ENCODE measurements at places on chromosomes 6 and 20.

- no peak for DNase-seq
These were observed 10.9 kb upstream of the SLC2A12 start for GRCh38 chr6:134063121-134063965.

DNA sequence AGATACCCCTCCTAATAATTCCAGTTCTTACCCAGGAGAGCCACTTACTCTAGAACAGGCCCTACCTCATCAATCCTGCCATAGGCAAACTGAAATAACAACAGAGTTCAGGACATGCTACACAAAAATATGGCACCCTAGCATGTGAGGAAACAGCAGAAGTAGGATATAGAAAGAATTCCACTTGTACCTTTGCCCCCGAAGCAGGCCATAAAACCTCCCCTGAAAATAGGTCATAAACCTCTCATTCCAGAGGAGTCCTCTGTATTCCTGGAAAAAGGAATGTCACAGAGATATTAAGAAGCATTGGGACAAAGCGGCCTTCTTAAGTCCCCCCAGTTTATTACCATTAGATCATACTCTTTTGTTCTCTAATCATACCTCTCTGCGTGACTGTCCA, 504.3 kb upstream of the MARCKS start:
- DNase-seq: no peak

DNA sequence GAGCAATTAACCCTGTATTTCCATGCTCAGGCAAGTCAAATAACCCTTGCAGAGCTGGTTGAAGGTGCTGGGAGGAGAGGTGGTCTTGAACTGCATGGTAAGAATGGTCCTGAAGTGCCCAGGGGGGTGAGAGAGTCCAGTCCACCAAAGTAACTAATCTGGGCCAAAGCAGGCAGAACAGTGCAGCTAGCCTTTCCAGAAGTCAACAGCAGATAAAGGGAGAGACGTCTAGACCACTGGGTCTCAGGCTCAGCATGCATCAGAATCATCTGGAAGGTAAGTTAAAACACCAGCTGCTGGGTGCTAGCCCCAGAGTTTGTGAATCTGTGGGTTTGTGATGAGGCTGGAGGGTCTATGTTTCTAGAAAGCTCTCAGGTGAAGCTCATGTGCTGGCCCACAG, 232.3 kb upstream of the ECI2 start:
- no peak for DNase-seq

DNA sequence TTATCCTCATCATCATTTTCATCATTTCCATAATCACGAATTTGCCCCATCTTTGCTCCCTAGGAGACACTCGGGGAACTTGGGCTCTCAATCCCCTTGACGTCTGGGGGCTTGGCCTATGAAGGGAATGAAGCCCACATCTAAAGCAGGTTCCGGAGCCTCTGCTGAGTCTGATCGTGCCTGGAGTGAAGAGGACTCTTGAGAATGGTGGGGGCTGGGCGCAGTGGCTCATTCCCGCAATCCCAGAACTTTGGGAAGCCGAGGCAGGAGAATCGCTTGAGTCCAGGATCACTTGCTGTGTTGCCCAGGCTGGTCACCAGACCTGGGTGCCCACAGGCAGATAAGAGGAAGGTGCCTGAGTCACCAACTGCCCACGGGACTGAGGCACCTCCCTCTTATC, 114.5 kb downstream of the SYCP2 start:
- DNase-seq: no peak

DNA sequence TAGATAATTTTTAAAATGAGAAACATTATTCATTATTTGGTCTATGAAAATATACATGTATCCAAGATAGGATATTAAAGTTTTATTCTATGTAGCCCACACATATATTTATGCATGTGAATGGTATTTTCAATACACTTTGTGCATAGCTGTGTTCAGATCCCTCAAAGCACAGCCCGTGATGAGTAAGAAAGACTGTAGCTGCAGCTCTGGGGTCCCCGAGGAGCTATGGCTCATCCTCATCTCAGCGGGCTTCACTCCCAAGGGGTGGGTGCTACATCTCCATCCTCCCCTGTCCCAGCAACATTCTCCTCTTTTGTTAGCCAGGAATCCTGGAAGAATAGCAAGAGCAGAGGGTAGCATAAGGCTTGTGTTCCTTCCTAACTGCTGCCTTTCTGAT, 130.8 kb downstream of the SAMD5 start:
- DNase-seq: no peak

- no peak for DNase-seq
These were observed 47.3 kb downstream of the BMP7 start for GRCh38 chr20:57219071-57219677.

DNA sequence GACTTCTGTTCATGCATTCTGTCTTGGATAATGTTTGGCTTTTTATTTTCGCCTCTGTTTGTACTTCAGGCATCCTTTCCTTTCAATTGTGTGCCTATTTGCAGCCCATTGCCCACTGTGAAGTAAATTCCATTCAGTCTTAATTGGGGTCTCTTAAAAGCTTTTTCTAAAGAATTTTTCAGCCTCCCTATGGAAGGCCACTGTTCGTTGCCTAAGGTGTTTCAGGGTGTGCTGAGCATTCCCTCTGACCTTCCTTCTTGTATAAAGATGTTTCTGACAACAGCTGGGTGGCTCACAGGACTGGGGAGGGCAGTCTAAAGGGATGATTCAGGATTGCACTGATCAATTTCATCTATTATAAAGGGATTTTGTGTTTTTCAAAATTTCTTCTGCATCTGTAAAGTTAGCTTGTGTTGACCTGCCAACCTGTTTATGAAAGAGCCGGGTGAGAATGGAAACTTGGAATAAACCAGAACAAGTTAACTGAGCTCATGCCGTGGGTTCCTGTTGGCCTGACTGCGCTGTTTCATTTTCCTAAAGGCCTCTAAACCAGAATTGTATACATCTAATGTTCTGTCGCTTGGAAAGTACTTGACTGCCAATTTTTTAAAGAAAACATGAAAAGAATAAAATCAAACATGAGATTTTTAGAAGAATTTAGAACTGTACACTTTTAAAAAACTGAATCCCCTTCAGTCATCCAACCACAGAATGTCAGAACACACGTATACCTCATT, 14.3 kb downstream of the PHACTR2 start:
- no peak for DNase-seq

DNA sequence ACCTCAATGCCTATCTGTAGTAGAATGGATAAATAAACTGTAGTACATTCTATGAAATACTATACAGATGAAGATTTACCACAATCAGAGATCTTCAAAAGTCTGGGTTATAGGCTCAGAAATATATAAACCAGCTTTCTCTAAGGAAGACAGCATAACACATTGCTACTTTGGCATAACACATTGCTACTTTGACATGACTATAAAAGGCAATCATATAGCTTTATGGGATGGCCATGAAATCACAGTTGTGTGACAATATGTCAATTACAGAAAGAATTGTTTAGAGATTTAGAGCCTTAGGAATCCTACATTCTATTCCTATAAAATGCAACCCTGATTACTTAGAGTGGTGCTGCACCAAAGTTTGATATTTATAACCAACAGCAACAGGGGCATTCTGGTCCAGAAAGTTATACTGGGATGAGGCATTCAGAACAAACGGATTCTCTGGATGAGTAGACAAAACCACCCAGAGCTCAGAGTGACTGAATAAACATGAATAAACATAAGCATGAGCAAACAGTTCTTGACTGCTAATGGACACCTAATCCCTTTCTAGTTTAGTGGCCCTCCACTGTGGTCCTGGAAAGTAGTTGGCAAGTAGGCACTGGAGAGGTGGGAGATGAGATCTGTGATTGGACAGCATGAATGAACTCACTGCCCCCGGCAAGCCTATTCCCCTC, 12.0 kb downstream of the TTI1 start:
- DNase-seq: no peak

DNA sequence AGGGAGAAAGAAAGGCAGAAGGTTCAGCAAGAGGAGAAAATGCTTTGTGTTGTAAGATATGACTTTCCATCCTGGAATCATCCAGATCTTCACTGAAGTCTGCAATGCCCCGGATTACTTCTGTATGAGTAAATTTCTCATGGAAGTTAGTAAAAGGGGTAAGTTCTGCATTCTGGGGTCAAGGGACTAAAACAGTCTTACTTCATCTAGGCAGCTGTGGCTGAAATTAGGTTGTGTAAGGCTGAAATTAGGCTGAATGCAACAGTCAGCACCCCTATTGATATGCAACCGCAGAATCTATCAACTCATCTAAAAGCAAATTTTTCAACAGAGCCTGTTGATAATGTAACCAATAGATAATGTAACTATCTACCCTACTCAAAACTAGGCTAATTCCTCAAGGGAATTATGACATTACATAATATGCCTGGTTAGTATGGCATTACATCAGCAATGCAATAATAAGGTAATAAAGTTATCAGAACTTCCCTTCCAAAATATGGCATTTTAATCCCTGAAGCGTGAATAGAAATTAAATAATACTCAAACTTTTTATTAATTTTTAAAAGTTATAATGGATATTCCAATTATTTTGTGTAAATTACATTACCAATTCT, 671.7 kb upstream of the CITED2 start:
- DNase-seq: no peak

DNA sequence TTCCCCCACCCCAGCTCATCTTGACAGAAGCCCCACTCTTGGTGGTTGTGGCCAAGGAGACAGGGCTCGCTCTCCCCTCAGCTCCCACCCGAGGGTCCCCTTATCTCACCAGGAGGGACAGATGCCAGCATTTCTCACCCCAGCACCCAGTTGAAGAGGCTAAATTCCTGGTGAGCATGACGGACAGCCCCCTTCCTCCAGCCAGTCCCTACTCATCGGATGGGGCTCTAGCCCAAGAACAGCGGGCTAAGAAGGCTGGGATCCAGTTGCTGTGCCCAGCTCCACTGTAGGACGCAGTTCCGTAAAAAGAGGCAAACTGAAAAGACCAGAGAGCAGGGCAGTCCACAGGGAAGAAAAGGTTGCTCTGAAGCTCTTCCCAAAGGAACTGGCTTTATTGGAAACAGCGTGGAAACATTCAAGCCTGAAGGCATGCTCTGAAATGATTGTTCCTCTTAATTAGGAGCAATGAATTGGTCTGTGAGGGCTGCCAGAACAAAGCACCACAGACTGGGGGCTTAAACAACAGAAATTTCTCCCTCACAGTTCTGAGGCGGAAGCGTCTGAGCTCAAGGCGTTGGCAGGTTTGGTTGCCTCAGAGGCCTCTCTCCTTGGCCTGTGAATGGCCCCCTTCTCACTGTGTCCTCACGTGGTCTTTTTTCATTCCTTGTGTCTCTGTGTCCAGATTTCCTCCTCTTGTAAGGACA, 17.9 kb upstream of the KIF25 start:
- DNase-seq: no peak

GRCh38 chr20:31846793-31847138, 1.4 kb upstream of the FOXS1 start:
- DNase-seq: no peak

GRCh38 chr6:16533210-16533609, 228.1 kb downstream of the ATXN1 start:
- DNase-seq: no peak

GRCh38 chr6:79824202-79824601, 123.2 kb downstream of the ELOVL4 start:
- DNase-seq: no peak

DNA sequence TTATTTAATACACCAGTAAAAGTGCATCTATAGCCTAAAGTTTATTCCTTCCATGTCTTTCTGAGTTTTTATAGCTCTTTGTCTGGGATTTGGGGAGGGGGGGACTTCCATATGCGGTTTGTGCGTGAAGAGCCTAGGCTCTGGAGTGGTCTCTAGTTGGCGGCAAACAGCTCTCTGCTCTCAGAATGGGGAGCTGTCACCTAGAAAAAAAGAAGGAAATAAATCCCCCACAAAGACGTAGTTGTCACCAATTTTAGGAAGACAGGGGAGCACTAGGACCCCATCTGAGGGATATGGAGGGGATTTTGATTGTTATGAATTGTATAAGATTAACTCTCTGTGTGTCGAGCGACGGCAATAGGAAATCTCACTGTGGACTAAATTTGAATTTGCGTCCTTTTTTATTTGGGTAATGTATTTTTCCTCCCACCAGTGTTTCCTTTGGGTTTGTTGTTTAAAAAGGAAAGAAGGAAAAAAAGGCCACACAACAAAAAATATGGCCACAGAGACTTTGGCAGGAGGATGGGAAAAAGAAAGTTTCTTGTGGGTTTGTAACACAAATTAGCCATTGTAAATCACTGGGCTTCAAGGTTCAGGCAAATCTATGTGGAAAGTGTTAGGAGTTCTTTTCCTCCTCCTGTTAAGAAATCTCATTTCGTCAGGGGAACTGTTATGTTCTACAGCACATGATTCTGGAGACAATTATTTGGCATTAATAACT, 7.4 kb downstream of the POU3F2 start:
- DNase-seq: no peak

GRCh38 chr20:59149678-59150504, 13.7 kb upstream of the ZNF831 start:
- DNase-seq: peak; percentile 58

DNA sequence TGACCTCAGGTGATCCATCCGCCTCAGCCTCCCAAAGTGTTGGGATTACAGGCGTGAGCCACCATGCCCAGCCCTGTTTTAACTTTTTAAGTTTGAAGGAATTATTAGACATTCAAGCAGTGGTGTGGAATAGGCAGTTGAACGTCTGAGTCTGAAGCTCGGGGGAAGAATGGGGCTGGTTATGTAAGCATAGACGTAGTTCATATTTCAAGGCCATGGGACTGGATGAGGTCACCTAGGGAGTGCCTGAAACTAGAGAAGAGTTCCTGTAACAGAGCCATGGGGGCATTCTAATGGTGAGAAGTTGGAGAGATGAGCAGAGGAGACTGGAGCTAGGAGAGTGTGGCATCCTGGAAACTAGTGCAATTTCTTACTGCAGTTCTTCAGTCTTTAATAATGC, 6.4 kb downstream of the CDKAL1 start:
- DNase-seq: no peak

DNA sequence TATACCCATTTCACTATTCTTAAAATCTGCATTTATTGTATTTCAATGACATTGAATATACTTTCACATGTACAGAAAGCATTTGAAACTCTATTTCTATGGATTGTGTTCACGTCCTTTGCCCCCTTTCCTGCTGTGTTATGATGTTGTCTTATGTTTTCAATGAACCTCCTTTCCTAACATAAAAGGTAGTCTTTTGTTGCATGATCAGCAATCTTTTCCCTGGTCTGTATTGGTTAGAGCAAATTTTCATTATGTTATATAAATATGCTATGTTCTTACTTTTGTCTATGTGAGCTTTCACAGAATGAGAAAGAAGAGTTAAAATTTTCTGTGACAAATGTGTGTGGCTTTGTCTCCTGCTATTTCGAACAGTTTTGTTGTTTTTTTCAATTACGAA, 73.1 kb downstream of the KIF16B start:
- no peak for DNase-seq

DNA sequence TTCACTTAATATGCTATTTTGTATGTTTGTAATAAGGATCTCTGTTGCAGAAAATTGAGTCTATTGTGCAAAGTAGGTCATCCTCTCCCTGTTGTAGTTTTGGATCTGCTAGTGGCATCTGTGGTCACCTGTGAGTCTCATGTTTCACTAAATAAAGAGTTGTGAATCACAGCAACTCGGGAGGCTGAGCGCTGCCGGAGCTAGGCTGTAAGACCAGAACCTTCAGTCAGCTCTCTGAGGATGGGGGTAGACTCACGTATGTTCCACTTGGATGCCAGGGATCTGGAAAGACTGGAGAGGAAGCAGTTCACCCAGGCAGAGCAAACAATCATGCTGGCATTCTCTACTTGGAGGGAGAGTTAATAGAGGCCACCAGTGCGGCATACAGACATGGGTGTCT, 187.3 kb upstream of the FOXA2 start:
- no peak for DNase-seq

GRCh38 chr6:104431096-104431495, 428.6 kb downstream of the HACE1 start:
- no peak for DNase-seq

GRCh38 chr20:3788685-3789155, 2.2 kb upstream of the CENPB start:
- no peak for DNase-seq

Measured in stimulated activated CD8-positive, alpha-beta memory T cell treated with anti-CD3 and anti-CD28 coated beads, Interleukin-4, amount 100 ng/mL, for 1 hour (primary cell).